GM13976 (cell line): ENCODE measurements at places on chromosomes 5 and 9.
A peak's percentile ranks its signal among the peaks of the same experiment; 100 is the strongest.

DNA sequence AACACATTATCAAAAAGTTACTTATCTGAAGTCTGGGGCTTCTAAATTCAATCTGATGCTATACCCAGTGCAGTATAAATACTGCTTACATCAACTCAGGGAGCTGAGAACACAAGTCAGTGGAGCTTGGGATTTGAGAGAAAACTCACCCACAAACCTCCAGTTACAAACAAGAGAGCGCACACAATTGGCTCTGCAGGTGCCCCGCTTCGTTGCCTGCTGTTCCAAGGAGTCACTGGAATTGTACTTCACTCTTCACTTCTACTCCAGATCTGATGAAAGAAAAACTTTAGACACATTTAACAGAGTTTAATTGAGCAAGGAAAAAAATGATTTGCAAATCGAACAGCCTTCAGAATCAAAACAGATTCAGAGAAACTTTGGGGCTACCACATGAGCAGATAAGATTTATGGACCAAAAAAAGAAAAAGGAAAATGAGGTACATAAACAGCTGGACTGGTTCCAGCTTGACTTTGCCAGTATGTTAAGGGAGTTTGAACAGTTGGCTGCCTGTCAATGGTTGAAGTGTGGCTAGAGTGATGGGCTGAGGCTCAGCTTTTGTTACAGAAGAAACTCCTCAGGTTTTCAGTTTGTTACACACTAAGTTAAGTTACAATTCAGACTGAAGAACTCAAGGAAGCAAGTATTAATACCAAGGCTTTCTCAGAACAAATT is 156.6 kb downstream of the AOPEP start:
- DNase-seq, result no peak

DNA sequence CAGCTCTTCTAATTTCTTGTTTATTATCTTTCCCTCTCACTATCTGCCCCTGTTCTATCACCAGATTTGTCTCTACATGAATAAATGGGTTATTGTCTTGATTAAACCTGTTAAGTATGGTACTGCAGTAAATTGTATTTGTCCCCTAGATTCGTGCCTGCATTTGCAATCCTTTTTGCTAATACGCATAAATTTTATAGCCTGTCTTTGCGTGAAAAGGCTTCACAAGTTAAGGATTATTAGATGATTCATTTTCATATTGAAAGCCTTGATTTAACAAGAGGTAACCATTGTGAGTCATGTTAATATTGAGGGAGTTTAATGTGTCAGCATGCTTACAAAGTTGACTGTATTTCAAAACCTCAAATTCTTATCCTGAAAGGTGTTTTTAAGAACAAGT is 204.6 kb downstream of the PCSK1 start:
- no peak for DNase-seq

DNA sequence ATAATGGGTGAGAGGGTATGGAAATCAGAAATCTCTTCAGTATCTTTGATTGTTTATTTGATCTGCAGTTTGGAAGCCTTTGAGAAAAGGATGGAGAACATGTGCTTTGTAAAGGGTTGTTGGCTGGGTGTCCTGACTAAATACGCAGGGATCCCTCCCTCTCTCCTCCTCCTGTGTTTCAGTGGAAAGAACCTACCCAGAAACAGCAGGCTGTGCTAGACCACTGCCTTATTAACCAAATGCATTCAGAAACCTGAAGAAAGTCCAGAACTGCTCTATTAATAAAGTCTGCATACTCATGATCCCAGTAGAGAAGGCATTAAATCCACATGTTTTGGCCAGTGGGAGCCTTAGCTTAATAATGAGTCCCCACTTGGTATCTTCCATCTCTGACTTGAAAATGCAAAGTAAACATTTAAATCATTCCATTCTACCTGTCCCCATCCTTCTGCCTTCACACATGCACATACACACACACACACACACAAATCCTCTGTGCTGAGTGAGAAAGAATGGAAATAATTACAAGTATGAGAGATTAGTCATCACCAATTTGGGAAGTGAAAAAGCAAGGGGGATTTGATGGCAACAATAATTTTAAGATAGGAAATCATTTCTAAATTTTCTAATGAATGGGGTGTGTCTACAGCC is 10.0 kb upstream of the LECT2 start:
- no peak for DNase-seq

DNA sequence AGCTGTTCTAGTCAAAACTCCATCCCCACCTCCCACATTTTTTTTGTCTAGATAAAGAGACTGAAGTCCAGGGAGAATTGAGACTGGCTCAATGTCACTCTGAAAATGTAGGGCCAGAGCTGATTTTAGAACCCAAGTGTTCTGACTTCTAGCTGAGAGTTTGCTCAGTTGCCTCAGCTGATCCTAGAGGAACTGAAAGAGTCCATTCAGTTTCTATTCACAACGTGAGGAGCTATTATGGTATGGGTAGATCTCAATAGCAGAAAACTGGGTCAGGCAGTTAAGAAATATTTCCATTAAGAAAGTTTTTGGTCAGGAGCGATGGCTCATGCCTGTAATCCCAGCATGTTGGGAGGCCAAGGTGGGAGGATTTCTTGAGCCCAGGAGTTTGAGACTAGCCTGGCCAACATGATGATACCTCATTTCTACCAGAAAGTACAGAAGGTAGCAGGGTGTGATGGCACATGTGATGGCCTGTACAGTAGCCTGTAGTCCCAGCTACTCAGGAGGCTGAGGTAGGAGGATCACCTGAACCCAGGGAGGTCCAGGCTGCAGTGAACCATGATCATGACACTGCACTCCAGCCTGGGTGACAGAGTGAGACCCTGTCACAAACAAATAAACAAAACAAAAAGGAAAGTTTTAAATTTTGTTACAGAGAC is 61.7 kb downstream of the GLRA1 start:
- no peak for DNase-seq

GRCh38 chr9:30744871-30745270 is 1639.6 kb upstream of the ACO1 start:
- DNase-seq, result no peak

DNA sequence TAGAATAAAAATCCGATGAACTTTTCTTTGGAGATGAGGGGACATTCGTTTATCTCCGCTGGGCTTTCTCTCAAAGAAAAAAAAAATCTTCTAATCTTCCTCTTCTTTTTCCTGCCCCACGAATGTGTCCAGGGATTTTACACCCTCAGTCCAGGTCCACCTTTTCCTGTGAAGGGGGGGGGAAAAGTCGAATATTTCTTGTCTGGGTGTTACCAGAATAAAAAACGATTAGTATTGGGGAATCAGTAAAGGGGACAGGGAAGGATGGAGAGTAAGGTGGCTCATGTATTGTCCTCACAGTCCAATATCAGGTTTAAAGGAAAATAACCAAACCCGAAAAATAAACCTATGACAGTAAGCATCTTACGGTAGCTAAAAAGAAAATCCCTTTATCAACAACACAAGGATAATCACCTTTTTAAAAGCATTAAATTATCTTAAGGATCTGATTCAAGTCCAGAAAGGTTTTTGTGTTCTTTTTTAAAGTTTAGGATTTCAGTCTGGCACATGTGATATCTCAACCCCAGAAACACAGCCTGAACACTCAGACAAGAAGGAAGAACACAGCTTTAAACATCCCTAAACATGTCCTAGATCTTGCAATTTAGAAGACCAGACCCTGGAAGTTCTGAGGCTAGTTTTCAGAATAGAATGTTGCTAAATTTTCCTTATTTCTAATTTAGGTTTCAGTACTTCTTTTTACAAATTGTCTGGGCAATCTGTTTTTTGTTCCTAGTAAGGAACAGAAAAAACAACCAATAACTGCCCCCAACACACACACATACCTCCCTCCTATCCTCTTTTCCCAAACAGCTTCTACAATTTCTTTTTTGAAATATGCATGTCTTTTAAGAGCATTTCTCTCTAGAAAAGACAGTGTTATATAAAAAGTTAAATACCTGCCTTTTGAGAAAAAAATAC is 1.2 kb downstream of the ZNF608 start:
- DNase-seq, result no peak

DNA sequence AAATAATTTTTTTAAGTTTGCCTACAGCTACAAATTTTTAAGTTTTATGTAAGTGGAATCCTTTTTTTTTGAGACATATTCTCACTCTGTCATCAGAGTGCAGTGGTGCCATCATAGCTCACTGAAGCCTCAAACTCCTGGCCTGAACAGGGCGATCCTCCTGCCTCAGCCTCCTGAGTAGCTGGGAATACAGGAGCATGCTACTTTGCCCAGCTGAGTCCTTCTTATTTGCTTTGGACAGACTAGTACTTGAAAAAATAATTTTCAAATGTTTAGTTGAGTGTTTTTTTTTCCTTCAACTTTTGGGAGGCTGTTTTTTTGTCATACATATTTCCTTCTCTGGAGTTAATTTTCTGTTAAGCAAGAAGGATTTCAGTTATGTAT is 7.4 kb downstream of the GAPVD1 start:
- DNase-seq, result no peak

DNA sequence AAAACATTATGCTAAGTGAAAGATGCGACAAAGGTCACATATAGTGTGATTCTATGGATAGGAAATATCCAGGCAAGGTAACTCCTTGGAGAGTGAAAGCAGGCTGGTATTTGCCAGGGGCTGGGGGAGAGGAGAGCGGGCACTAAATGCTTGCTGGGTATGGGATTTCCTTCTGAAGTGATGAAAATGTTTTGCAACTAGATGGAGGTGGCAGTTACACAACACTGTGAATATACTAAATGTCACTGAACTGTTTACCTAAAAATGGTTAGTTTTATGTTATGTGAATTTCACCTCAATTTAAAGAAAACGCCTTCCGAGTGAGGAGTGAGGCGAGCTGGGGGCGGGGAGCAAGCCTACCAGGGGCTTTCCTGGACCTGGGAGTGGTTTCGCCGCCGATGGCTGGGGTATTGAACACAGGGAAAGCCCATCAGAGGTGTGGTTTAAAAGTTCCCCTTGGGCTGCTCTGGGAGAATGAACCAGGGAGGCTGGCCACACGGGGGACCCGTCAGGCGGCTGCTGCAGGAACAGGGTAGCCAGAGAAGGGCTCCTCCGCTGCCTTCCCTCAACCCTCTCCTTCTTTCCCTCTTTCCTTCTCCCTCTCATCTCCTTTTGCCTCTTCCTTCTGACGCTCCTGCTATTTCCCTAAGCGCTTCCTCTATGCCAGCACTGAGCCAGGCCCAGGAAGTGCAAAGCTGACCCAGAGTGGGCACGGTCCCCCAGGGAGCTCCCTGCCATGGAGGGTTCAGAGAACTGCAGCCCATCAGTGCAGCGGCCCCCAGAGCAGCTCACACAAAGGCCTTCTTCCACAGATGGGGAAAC is 4.9 kb downstream of the AKNA start:
- DNase-seq, result peak; percentile 69

DNA sequence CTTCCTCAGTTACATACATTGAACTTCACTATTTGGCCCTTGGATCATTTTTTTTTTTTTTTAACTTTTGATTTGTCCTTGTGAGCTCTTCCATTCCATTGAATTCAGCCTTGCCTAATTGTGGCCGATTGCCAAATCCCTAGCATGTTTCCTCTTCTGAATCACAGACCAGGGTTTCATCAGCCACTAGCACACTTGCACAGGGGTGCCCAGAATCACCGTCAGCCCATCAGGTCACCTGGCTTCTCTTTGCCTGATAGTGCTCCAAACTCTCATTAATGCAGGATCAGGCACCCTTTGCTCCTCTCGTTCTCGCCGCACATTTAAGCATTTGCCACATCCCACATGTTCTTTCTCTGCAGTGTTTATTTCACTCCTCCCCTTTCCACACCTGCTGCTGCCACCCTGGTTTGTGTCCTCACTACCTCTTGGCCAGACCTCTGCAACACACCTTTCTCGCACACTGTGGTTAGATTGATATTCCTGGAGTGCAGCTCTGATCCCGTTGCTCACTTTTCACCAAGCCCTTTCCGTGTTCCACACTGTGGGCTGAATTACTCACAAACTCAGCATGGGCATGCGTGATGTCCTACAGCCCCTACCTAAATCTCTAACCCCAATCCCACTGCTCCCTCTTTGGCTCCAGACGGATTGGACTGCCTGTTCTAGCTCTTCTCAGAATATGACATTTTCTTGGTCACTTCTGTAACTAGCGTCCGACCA is 9.8 kb downstream of the PIK3R1 start:
- DNase-seq, result no peak

- no peak for DNase-seq
Measured at GRCh38 chr5:88298425-88298824, 29.8 kb upstream of the TMEM161B start.

GRCh38 chr5:159050316-159051143 is 49.2 kb downstream of the EBF1 start:
- DNase-seq, result peak; percentile 40

DNA sequence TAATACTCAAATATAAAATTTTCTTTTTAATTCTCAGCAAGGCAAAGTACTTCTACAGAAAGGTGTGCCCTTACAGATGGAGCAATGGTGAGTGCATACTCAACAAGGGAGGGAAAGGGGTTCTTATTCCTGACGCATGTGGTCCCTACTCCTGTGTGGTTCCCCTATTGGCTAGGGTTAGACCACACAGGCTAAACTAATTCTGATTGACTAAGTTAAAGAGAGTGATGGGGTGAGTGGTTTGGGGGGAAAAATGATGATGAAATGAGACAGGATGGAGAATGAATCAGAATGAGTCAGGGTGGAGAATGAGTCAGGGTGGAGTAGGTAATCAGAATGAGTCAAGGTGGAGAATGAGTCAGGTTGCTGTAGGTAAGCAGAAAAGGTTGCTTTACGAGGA is 22.9 kb upstream of the HMGCS1 start:
- DNase-seq, result no peak

DNA sequence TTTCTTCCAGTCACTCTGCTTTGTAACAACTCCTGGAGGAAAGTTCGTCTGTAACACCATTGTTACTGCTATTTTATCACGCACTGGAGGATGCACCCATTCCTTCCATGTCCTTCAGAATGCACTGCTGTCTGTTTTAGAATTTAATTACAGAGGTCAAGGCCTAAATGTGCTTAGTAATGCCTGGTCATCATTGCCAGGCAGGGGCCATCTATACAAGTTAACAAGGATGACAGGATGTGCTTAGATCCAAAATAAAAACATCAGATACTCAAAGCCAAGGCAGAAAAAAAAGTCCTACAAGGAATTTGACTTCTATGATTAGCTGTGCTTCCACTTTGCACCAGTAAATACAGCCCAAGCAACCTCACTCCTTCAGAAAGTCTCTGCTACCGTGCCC is 371.4 kb downstream of the SEMA5A start:
- no peak for DNase-seq

DNA sequence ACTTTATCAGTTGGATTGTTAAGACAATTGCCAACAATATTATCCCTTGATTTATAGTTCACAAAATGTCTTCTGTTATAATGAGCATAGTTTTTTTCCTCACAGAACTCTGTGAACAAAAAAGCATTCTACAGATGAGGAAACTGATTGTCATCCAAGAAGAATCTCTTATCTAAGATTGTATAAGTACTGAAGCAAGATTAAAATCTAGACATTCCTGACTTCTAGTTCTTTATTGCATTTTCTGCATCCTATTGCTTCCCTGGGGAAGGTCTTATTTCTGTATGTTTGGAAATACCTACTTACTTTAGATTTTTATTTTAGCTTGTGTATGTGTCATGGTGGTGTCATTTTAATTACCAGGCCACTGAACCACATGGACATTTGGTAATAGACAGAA is 884.9 kb upstream of the WWC1 start:
- no peak for DNase-seq

- DNase-seq, result no peak
Measured at GRCh38 chr5:133510634-133511262, 101.6 kb downstream of the FSTL4 start.
